ENCODE measurements at places on chromosomes 5 and 9.

DNA sequence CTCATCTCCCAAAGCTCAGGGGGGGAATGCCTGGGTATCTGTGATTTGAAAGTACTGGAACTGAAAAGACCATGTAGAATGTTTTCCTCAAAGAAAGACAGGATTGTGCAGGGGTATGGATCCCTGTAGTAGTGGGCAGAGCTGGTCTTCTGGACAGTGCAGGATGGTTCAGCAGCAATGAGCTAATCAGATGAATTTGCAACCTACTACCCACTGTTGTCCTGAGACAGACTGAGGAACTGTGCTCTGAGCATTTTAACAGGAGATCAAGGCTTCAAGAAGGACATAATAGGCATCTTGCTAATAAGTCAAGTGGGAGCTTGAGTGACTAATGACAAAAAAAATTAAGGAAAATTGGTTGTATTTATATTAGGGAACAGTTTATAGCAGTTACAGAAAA lies 61.7 kb downstream of the FYB1 start:
- DNase-seq: no peak

GRCh38 chr9:97794666-97795065 lies 58.4 kb upstream of the FOXE1 start:
- no peak for DNase-seq

- DNase-seq: no peak
Observed at GRCh38 chr5:159322180-159322579, 8.1 kb downstream of the IL12B start.

DNA sequence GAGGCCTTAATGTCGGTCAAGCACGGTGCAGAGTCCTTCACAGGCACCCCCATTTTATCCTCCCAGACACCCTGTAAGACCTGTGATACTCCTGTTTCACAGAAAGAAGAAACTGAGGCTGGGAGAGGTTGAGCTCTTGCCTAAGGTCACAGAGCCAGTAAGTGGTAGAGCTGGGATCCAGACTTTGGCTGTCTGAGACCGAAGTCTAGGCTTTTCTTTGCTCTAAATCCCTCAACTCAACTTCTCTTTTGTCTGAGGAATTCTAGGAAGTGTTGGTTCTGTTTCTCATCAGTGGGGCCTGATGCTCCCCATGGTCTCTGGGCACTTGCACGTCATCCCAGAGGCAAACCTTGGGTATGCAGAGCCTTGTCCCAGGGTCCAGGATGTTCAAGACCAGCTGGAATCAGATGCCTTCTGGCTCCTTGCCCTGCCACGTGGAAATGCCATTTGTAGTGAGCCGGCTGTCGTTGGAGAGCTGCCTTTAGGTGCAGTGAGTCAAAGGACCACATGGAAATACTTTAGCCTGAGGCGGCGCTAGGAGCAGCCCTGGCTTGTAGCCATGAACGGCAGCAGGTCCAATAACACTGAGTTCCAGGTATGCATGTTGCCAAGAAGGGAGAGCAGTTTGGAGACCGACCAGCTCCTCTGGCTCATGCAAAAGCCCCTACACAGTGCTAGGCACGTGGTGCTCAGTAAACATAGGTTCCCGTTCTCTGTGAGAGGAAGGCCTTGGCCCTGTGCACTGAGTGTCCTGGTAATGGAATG lies 9.2 kb downstream of the DCANP1 start:
- no peak for DNase-seq

- DNase-seq: no peak
Observed at GRCh38 chr5:51230336-51230735, 152.9 kb upstream of the ISL1 start.

DNA sequence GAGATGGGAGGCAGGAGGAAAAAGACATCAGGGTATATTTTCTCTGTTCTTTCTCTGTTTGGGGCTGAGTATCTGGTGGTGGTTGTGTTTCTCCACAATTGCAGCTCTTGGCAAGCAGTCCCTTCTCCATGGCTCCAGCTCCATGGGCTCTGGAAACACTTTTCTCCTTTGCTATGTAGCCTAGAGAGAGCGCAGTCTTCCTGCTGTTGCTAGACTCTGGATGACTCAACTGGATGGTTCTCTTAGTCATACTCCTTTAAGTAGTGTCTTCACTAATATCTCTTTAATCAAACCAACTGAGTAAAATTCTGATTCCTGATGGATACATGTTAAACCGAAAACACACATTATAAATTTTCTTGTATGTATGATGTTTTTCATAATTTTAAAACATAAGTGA lies 3.3 kb upstream of the PLGRKT start:
- no peak for DNase-seq

- no peak for DNase-seq
Observed at GRCh38 chr5:150274811-150275210, 14.8 kb downstream of the CAMK2A start.

GRCh38 chr5:65926276-65926783 lies at the start of gene ERBIN:
Gene ERBIN (plus strand): TSS chr5:65926575. CDS start chr5:65992719, 66,144 bp downstream.
- DNase-seq: peak; percentile 94
